ENCODE measurements at places on chromosomes 6 and 20.

DNA sequence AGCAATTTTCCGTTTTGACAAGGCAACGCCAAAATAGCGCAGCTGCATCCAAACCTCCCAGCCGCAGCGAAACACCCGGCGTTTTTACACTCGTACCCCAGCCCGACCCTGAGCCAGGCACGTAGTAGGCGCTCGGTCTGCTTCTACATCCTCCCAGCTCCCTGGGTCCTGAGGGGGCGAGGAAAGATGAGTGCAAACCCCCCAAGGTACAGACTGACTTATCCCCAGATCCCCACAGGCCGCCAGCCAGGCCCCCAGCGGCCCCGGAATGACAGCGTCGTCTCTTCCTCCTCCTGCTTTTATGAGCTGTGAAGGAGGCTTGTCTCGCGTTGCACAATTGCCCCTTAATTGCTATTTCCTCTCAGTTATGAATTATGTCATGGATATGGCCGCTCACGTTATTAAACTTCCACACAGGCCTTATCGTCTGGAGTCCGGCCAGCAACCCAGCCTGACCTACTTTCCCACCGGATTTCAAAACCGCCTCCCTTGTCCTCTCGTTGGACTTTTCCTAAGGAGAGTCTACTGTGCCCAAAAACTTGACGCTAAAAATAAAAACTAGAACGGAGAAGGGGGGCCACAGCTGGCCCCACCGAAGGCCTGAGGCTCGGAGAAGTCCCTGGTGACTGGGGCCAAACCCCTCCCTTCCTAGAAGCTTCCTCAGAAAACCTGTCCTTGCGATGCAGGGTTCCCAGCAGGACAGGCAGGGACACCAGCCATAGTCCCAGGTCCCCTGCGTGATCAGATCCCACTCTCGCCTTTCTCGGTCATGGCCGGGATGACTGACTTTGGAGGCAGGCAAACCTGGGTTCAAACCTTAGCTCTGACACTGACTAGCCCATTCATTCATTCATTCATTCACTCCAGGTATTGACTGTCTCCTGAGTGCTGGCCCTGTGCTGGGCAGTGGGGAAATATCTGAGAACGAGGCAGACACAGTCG lies 130.9 kb upstream of the PTPN1 start:
- DNase-seq, result no peak

- no peak for DNase-seq
These were observed 83.7 kb downstream of the FYN start for GRCh38 chr6:111789598-111789997.

- no peak for DNase-seq
These were observed 111.6 kb downstream of the JPH2 start for GRCh38 chr20:44075191-44075949.

- DNase-seq, result no peak
These were observed 42.5 kb upstream of the ARMC2 start for GRCh38 chr6:108805611-108806167.

DNA sequence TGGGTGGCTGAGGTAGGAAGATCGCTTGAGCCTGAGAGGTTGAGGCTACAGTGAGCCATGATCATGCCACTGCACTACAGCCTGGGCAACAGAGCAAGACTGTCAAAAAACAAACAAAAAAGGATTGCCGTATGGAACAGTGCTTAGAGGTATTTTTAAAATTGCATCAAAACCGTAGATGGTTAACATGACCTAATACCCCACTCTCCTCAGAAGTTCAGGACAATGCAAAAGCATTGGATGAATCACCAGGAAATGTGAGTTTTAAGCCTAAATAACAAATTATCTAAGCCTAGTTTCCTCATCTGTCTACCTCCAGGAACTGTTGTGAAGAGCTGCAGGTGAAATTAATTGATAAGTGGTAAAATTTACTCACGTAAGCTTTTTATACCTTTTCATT lies 123.8 kb upstream of the ID4 start:
- no peak for DNase-seq

Data from activated CD4-positive, alpha-beta T cell treated with anti-CD3 and anti-CD28 coated beads for 48 hours (primary cell).